ENCODE measurements at places on chromosomes 2 and 18.

- DNase-seq, result peak; percentile 66
Observed at GRCh38 chr2:234496055-234496834, 636 bp downstream of the ARL4C start.

- DNase-seq, result no peak
Observed at GRCh38 chr18:3424280-3424890, 25.6 kb upstream of the TGIF1 start.

GRCh38 chr2:18301421-18302139 lies 258.9 kb downstream of the RDH14 start:
- DNase-seq, result peak; percentile 14

DNA sequence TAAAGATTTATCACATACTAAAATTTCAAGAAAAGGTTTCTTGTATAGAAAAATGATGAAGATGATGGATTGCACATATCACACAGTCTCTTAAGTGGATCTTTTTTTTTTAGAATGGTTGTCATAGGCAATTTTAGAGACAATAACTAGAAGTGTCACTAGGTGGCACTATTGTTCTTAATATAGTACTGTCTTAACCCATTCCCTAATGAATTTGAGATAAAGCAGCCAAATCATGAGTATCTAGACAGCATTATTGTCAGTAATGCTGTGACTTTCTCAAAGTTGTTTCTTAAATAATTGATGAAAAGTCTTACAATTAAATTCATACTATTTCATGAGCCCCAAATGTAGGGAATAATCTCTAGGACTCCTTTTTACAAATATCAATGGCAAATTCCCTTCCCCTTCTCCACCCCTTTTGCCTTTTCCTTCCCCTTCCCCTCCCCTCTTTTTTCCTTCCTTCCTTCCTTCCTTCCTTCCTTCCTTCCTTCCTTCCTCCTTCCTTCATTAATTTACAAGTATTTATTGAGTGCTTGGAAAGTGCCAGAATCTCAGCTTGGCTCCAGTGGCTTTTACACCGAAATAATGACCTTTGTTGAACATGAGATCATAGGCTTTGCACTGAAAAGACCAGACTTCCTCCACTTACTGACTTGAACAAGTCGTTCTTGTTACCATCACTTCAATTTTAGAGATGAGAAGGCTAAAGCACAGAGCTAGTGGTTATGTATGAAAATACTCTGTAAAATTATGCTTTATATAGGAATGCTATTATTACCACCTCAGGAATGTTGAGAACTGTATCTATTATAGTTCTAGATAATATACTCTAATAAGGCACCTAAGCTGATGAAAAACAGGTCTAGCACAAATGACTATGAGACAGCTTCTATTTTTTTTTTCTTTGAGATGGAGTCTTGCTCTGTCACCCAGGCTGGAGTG lies 19.8 kb downstream of the MYL12B start:
- peak; percentile 89 for DNase-seq

DNA sequence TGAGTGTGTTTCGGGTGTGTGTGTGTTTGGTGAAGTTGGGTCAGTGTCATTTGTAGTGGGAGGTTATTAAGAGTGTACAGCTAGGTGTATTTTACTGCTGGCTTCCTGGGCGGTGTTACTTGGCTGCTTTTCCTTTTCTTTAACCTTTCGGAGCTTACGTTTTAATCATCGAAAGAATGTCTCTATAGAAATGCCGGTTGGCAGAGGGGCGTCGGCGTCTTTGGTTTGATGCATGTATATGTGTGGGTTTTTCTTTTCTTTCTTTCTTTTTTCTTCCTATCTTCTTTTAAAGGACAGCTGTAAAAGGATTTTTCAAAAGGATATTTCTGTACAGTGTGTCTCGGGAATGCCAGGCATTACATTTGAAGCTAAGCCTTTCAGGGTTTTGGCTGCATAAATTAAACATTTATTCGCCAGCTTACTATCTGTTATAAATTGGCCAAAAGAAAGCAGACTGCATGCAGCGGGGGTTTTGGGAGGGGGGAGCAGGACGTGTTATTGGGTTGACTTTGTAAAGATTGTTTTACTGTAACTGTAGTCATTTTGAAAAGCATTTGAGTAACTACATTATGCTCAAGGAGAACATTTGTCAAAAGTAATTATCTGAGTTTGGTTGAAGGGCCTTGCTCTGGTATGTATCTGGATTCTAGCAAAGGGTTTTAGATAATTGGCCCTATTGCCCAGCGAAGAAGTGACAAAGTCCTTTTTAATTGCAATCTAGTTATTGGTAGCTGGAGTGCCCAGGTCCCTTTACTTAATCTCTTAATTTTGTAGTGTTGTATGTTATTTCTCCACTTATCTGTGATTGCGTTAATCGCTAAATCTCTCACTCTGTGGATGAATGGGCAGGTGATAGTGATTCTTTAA lies 1.6 kb downstream of the ASXL3 start:
- no peak for DNase-seq

DNA sequence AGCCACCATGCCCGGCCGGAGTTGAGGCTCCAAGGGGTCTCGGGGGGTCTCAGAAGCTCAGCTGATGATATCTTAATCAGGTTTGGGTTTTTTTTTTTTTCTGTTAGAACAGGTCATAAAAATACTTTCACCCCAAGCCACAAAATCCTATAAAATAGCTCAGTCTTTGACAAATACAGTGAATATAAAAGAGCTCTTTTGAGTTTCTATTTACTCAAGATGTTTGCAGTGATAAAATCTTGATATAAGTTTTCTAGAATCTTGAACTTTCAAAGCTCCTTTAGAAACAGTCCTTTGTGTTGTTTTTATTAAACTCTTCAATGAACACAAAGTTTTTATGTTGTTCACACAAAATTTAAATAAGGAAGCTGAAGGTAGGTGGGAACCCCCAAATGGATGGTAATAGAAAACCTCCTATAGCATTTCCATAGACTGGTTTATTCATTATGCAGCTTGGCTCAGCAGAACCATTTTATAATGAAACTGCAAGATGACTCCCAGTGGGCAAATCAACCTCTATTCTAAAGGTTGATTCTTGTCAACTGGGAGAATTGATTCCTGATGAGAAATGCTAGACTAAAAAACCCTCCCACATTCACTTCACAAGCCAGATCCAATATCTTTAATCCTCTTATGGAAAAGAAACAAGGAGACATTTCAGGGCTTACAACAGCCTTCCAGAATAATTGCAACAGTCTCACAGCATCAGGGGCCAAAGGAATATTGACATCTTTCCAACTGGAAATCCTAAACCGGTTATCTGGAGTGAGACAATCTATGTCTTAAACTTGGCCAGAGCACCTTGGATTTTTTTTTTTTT lies 13.6 kb upstream of the NARS1 start:
- DNase-seq, result no peak

- no peak for DNase-seq
Observed at GRCh38 chr2:52289741-52290140, 1257.8 kb upstream of the NRXN1 start.

DNA sequence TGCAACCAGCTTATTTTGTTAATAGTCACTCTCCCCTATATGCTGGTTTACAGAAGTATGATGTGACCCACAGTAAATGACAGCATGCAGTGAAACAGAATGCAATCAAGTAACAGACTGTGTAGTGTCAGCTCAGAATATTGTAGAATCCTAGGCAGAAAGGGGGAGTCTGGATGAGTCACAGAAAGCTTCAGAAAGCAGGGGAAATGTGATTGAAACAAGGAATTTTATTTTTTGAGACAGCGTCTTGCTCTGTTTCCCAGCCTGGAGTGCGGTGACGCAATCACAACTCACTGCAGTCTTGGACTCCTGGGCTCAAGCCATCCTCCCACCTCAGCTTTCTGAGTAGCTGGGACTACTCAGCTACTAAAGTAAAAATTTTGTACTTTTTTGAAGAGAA lies 219.9 kb upstream of the FBXO11 start:
- no peak for DNase-seq

GRCh38 chr2:46939626-46940359 lies 24.2 kb upstream of the MCFD2 start:
- no peak for DNase-seq

DNA sequence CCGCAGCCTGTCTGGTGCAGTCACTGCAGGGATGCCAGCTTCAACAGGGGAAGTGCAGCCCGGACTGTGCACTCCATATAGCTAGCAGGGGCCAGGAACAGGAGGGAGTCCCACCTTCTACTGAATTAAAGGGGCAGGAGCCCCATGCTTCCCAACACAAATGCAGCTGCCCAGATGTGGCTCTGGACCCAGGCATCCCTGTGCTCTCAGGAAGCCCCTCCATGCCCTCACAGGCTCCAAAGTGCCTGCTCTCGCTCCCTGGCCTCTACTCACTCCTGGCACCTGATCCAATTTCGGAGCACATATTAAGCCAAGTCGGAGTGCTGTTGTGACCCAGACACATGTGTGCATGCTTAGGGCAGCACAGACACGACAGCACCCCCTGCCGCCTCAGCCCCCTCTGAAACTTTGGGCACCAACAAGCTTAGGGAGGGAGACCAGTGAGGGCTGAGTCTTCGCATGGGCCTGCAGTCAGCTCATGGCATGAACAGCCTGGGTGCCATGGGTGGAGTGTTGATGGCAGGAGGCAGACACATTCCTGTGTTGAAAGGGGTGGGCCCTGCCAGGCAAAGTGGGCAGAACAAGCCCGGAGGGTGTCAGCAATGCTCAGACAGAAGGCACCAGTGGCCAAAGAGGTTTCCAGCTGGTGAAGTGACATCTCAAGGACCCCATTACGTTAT lies 83.5 kb downstream of the ZNF804A start:
- DNase-seq, result no peak

DNA sequence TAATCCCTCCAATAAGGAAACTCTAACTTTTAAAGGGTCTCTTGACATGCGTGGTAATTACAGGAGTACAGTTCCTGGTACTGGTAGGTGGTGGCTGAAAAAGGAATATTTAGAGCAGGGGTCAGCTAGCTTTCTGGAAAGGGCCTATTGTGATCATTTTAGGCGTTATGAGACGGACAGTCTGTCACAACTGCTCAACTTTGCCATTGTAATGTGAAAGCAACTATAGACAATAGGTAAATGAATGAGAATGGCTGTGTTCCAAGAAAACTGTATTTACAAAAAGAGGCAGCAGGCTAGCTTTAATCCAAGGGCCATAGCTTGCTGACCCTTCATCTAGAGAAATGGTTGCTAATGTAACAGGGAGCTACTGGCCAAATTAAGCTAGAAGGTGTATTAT lies 177.7 kb upstream of the LRRTM1 start:
- no peak for DNase-seq

DNA sequence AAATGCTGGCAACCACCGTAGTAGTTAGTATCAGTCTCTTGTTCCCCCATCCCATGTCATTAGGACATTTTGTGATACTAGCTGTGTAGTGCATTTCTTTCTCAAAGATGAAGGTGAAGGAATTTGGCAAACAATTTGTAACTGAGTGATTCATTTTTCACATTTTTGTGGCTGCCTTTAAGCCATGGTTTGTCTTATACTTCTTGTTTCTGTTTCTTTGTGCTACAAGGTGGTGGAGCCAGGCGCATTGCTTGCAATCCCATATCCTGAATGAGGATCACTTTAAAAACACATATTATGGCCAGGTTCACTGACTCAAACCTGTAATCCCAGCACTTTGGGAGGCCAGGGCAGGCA lies 40.6 kb downstream of the GPD2 start:
- DNase-seq, result peak; percentile 81

DNA sequence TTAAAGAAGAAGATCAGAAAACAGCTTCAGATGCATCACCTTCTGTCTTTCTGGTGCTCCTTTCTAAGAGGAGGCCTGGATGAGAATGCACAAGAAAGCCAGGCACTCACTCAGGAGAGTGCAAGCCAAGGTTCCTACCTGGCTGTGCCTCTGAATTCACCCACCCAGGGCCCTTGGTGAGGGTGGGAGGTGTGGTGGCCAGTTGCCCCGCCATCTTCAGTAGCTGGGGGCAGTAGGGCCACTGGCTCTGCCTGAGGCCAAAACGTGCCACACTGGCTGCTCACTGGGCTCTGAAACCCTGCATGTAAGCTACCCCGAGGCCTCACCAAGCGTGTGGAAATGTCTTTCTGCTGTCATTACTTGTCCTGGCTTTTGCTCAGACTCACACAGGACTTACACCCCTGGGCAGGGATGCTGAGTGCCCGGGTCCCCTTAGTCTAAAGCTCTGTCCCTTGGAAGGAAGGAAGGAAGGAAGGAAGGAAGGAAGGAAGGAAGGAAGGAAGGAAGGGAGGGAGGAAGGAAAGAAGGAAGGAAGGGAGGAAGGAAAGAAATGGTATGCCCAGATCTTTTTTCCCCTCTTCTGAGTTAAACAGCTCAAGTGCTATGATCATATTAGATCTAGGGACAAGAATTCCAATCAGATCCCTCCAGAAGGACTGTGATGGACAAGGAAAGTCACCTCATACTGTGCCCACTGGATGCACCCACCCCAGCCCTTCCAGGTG lies 8.5 kb upstream of the LBH start:
- DNase-seq, result no peak

- no peak for DNase-seq
Observed at GRCh38 chr2:176650104-176650837, 381.0 kb downstream of the MTX2 start.

- no peak for DNase-seq
Observed at GRCh38 chr2:8115456-8115855, 566.4 kb upstream of the ID2 start.

GRCh38 chr2:70141212-70141901 lies 49.5 kb downstream of the C2orf42 start:
- peak; percentile 35 for DNase-seq

- DNase-seq, result no peak
Observed at GRCh38 chr2:64086347-64087082, 57.7 kb downstream of the PELI1 start.

- no peak for DNase-seq
Observed at GRCh38 chr2:211534632-211535031, 978.2 kb downstream of the CPS1 start.

GRCh38 chr2:10279472-10279870 lies 23.2 kb upstream of the HPCAL1 start:
- no peak for DNase-seq

DNA sequence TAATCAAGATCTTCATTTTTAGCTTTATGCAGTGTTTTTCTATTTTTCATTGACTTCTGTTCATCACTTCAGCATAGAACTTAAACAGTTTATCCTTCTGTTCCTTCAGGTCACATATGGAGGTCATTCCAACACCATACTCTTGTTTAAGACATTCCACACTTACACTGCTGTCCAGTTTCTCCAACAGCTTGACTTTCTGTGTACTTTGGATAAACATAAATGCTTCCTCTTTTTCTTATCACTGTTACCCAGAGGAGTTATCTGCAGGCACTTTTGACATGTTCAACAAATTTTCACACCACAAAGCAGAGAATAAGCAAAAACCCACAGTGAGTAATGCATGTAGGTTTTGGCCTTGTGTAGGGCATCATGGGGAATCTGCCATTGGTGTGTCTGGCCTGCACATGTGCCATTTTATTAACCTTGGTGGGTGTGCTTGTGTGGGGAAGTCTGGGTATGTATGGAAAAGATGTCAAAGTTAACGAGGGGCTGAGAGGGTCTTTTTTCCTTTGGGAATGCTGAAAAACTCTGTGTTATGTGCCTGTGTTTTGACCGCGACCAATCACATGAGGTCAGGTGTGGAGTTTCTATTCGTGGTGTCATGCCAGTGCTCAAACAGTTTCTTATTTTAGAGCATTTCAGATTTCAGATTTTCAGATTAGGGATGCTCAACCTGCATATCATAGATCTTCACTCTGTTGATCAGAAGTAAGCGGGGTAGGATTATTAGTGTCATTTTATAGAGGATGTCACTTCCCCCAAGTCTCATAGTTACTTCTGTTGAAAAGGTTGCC lies 53.9 kb upstream of the ACVR1 start:
- DNase-seq, result no peak

- no peak for DNase-seq
Observed at GRCh38 chr2:151971301-151972051, 127.4 kb downstream of the CACNB4 start.

Measured in astrocyte of the spinal cord (primary cell).